Uterus (tissue), 4 donors: ENCODE measurements at places on chromosomes 13 and 19.

GRCh38 chr13:50241479-50241878, 226.2 kb downstream of the KCNRG start:
- H3K4me1 ChIP-seq, result no peaks in the 10 kb centered on the region
- no peaks in the 10 kb centered on the region for H3K36me3 ChIP-seq
- DNase-seq, result no peak
- H3K4me3 ChIP-seq, result no peak overlapping the region

- no peaks in the 10 kb centered on the region for H3K27me3 ChIP-seq
- DNase-seq, result no peak
- no peak overlapping the region for H3K27ac ChIP-seq
Measured at GRCh38 chr13:51553531-51553930, 30.7 kb upstream of the WDFY2 start.

DNA sequence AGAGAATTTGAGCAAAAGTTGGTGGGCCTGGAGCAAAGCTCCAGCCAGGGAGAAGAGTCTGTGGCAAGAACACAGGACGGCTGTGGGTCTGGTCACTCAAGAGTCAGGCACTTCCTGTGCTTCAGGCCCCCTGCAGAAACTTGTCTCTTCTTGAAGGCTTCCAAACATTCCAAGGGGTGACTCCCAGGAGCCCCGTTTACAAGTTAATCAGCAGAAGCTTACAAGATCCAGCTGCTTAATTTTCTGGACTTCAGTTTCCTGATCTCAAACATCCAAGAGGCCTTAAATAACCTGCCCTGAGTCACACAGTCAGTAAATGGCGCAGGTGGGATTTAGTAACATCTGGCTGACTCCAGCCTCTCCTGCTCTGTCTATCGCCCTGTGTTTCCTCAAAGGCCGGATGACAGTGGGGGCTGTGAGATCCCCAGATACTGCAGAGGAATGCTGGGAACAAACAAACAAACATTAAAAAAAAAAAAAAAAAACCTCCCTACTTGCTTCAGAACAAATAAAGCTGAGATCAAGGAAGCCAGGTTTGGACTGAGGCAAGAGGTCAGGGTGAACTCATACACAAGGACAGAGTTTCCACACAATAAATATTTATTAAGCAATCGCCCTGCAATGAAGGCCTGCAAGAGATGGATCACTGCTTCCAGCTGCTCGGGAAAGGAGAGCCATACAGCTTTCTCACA, 175.4 kb upstream of the RFC3 start:
- H3K4me3 ChIP-seq, result no peak overlapping the region
- H3K27me3 ChIP-seq, result no peaks in the 10 kb centered on the region
- peak; percentile 92 for DNase-seq
- H3K27ac ChIP-seq, result peak overlapping the region; percentile 81
- no peaks in the 10 kb centered on the region for H3K36me3 ChIP-seq
- H3K4me1 ChIP-seq, result peaks cover 20% of the 10 kb centered on the region

- H3K4me3 ChIP-seq, result no peak overlapping the region
- no peaks in the 10 kb centered on the region for H3K4me1 ChIP-seq
- no peak for DNase-seq
- H3K36me3 ChIP-seq, result no peaks in the 10 kb centered on the region
- no peaks in the 10 kb centered on the region for H3K27me3 ChIP-seq
Measured at GRCh38 chr13:78820541-78820940, 161.6 kb upstream of the OBI1 start.

- H3K36me3 ChIP-seq, result no peaks in the 10 kb centered on the region
- DNase-seq, result no peak
- H3K4me3 ChIP-seq, result no peak overlapping the region
- H3K4me1 ChIP-seq, result no peaks in the 10 kb centered on the region
Measured at GRCh38 chr13:113586661-113587479, 2.3 kb downstream of the TFDP1 start.

- no peaks in the 10 kb centered on the region for H3K4me1 ChIP-seq
Measured at GRCh38 chr19:726993-727956, 18.5 kb downstream of the PALM start.

GRCh38 chr19:17671906-17672305, 16.2 kb downstream of the UNC13A start:
- H3K27ac ChIP-seq, result no peak overlapping the region
- H3K36me3 ChIP-seq, result no peaks in the 10 kb centered on the region
- no peak overlapping the region for H3K4me3 ChIP-seq
- no peaks in the 10 kb centered on the region for H3K27me3 ChIP-seq
- no peaks in the 10 kb centered on the region for H3K4me1 ChIP-seq
- no peak for DNase-seq

DNA sequence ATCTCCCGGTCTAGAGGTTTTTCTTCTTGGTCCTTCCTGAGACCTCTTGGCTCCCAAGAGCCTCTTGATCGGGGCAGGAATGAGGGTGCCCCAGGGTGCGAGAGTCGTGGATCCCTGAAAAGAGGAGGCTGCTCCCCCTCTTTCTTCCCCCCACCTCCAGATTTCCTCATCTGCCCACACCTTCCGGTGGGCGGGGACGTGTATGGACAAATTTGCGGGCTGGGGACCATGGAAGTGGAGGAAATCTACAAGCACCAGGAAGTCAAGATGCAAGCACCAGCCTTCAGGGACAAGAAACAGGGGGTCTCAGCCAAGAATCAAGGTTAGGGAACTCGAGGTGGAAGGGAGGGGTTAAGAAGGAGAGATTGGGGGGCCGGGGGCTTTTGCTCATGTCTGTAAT, at the start of gene MCEMP1:
Gene MCEMP1, plus strand, starts transcription at position 237 of the 400 bp plus-strand sequence. Its CDS starts 31 bp downstream, at position 268.
- no peak within 1 kb of the TSS for H3K27ac ChIP-seq
- no peak within 1 kb of the TSS for H3K4me3 ChIP-seq
- H3K36me3 ChIP-seq, result no peaks in the 10 kb centered on the region
- no peaks in the 10 kb centered on the region for H3K4me1 ChIP-seq

DNA sequence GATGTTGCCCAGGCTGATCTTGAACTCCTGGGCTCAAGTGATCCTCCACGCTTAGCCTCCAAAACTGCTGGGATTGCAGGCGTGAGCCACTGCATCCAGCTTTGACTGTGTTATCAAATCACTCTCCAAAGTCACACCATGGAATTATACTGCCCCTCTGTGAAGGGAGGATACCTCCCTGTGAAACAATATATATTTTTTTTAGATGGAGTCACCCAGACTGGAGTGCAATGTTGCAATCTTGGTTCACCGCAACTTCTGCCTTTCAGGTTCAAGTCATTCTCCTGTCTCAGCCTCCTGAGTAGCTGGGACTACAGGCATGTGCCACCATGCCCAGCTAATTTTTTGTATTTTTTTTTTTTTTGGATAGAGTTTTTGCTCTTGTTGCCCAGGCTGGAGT, 7.7 kb downstream of the TYK2 start:
- H3K4me1 ChIP-seq, result no peaks in the 10 kb centered on the region
- H3K36me3 ChIP-seq, result no peaks in the 10 kb centered on the region
- no peak for DNase-seq
- H3K27ac ChIP-seq, result no peak overlapping the region
- H3K4me3 ChIP-seq, result no peak overlapping the region

DNA sequence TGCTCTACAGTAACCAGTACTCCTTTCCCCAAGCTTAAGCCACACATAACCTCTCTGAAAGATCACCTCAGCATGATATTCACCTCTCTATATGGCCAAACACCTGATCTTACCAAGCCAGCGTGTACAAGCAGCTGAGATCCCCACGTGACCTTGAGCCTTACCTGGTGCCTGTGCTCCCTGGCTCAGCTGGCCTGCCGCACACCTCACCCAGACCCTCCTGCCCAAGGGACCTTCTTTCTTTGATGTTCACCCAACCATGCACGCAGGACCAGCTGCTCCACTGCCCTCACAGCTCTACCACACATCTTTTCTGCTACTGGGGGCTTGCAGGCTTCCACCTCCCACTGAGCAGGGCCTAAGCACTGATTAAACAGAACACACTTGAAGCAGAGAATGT, 9.0 kb downstream of the DHRS12 start:
- no peaks in the 10 kb centered on the region for H3K4me1 ChIP-seq
- no peaks in the 10 kb centered on the region for H3K27me3 ChIP-seq
- no peak overlapping the region for H3K27ac ChIP-seq
- no peaks in the 10 kb centered on the region for H3K36me3 ChIP-seq
- no peak for DNase-seq

DNA sequence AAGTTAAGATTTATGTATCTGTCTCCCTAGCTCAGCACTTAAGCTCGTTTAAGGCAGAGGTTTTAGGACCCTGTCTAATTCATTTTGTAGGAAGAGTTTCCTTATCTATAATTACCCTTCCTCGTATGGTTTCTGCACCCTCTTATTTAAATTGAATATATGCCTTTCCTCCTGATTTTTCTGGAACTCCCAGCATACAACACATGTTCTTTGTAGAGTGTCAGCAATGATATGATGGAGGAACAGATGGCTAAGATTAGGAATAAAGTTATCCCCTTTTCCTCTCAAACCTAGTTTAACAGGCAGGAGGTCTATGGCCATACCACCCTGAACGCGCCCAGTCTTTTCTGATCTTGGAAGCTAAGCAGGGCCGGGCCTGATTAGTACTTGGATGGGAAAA, 359.5 kb downstream of the PCDH17 start:
- H3K27ac ChIP-seq, result no peak overlapping the region
- H3K27me3 ChIP-seq, result no peaks in the 10 kb centered on the region
- no peak for DNase-seq
- H3K4me1 ChIP-seq, result no peaks in the 10 kb centered on the region

DNA sequence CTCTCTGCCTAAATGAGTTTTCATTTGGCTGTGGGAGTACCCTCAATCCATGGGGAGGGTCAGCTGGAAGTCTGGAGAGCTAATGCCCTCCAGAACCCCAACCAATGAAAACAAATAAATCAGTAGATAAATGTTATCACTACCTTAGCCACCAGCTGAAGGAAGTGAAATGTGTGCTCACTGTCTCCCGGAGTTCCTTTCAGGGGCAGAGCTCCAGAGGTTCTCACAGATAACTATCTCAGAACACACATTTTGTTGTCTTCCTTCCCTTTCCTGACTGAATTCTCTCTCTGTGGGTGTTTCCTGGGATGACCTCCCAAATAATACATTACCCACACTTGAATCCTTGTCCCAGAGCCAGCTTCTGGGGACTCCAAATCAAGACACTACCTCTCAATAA, 779.6 kb downstream of the DIAPH3 start:
- no peaks in the 10 kb centered on the region for H3K27me3 ChIP-seq
- no peak overlapping the region for H3K27ac ChIP-seq
- H3K4me1 ChIP-seq, result no peaks in the 10 kb centered on the region

DNA sequence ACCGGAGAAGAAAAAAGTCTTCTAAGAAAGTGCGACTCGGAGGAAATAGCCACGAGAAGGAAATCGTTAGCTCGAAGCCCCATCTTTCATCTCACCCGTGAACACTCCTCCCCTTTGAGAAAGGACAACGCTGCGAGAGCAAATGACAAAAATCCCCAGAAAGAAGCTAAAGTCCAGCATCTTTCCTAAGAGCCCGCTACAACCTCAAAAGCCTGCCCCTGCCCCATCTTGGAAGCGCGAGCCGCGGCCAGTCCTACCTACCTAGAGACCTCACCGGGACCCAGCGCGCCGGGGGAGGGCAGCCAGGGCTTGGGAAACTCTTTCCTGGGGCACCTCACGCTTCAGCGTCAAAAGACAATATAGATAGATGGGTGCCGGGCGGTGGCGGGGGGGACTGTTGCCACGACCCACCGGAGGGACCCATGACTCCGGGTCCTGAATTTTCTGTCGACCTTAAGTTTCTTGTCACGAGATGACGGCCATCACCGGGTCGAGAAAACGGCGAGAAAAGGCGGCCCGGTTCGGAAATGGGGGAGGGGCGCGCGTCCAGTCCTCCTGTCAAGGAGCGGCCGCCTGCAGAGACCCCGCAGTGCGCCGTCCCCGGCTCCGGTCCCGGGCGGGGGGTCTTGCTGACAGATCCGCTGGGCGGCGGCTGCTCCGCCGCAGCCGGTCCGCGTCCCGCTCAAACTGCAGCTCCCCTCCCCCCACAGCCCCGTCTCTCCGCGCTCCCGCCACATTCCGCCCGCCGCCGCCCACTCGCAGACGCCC, 65.9 kb downstream of the KCNRG start:
- peak overlapping the region; percentile 83 for H3K4me3 ChIP-seq
- peak overlapping the region; percentile 93 for H3K27ac ChIP-seq
- H3K36me3 ChIP-seq, result no peaks in the 10 kb centered on the region
- no peaks in the 10 kb centered on the region for H3K27me3 ChIP-seq
- DNase-seq, result peak; percentile 36

DNA sequence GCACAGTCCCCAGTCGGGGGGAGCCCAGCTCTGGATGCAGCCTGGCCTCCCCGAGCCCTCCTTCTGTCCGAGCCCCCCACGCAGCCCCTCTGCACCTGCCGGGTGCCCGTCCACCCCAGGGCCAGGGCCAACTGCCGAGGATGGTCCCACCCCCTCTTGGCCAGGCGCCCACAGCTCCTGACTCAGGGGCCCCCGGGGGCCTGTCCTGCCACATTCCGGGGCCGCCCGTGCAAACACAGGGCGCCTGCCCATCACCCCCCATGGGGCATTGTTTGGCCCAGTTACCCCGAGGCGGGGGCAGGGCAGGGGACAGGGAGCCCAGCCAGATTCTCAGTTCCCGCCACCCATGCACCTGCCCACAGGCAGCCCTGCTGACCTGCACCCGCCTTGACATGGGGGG, 5.3 kb upstream of the TCF3 start:
- H3K27me3 ChIP-seq, result no peaks in the 10 kb centered on the region
- no peak overlapping the region for H3K27ac ChIP-seq
- H3K4me1 ChIP-seq, result no peaks in the 10 kb centered on the region
- H3K4me3 ChIP-seq, result no peak overlapping the region

GRCh38 chr19:8371011-8371804, 7.3 kb downstream of the ANGPTL4 start:
- H3K4me1 ChIP-seq, result no peaks in the 10 kb centered on the region
- H3K27ac ChIP-seq, result no peak overlapping the region
- H3K27me3 ChIP-seq, result no peaks in the 10 kb centered on the region

DNA sequence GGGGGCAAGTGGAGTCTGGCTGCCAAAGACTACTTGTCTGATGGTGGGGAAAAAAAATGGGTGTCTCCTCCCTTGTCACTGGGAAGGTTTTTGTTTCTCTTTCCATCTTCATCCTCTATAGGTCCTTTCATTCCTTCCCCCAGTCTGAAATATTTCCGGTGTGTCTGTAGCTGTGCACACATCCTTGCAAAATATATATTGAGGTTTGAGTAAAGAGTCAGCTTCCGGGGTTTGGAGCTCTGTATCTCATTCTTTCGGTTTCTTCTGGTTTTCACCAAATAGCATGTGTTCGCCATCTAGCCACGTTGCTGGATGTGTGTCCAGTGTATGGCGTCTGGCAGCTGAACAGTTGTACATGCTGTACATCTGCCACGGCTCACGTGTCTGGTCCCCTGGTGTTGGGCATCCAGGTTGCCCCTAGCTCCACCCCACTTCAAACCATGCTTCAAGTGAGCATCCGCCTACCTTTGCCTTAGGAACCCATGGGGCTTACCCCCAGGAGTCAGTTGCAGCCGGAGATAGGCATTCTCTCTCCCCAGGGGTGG, 142.2 kb downstream of the SIPA1L3 start:
- no peaks in the 10 kb centered on the region for H3K27me3 ChIP-seq
- no peak overlapping the region for H3K4me3 ChIP-seq
- H3K4me1 ChIP-seq, result no peaks in the 10 kb centered on the region
- no peak overlapping the region for H3K27ac ChIP-seq
